ENCODE measurements at places on chromosomes 4 and X.
A peak's percentile ranks its signal among the peaks of the same experiment; 100 is the strongest.

- DNase-seq: no peak
Observed at GRCh38 chrX:136495043-136495442, 2.3 kb upstream of the HTATSF1 start.

GRCh38 chr4:25441519-25442117, 64.6 kb downstream of the ANAPC4 start:
- peak; percentile 27 for DNase-seq

DNA sequence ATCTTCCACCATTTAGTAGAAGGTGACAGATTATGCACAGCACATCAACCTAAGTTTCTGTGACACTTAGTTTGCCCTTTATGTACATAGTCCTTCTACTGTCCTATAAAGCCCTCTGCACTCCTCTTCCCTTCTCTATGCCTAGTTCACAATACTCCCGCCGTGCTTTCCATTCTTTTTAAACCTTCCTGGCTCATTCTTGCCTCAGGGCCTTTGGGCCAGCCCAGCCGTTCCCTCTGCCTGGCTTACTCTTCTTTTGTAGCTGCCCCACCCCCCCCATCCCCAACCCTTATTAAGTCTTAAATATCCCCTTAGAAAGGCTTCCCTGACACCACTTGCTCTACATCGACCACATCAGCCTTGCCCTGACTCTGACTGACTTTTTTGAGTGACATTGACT, 33.0 kb downstream of the SGMS2 start:
- no peak for DNase-seq

DNA sequence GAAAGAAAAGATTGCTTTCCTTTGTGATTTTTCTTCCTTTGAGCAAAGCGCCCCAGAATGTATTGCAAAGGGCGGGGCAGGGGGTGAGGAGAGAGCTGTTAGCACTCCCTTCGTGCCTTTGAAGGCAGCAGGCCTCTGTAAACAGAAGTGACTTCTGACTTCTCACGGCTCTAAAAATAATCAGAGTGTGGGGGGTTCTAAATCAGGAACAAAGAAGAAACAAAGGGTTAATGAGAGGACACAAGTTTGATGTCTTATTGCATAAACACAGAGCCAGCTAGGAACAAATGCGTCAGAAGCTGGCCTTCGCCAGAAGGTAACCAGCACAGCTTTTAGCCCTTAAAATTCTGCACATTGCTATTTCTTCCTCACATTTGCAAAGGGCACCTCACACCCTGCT, 626.2 kb downstream of the MID1IP1 start:
- no peak for DNase-seq

DNA sequence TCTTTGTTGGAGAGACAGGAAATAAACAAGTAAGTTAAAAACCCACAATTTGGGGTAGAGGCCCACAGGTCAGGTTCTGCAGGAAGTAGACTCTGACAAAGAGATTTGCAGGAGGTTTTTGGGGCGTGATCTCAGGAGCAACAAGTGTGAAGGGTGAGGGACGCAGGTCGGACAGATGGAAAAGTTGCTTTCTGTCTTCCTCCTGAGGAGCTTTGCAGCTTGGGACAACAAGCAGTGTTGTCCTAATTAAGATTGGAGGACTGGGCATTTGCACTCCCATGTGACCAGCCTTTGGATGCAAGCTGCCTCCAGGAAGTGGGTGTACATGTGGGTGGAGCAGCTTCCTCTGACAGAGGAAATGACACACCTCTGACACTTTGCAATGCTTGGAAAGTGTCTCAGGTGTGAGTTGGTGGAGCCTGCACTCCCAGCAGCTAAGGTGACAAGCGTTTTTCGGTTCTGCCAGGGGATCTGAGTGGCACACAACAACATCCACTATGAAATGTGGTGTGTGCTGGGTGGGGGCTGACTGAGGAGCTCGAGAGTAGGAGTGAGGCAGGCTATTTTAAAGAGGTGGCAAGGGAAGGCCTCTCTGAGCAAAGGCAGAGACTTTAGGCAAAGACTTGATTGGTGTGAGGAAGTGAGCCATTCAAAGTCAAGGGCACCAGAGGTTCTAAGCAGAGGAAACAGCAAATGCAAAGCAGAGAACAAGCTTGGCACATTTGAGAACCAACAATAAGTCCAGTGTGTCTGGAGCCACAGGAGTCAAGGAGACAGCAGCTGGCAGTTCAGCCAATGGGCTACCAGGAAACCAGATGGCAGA, 339.8 kb upstream of the GATB start:
- DNase-seq: peak; percentile 26

DNA sequence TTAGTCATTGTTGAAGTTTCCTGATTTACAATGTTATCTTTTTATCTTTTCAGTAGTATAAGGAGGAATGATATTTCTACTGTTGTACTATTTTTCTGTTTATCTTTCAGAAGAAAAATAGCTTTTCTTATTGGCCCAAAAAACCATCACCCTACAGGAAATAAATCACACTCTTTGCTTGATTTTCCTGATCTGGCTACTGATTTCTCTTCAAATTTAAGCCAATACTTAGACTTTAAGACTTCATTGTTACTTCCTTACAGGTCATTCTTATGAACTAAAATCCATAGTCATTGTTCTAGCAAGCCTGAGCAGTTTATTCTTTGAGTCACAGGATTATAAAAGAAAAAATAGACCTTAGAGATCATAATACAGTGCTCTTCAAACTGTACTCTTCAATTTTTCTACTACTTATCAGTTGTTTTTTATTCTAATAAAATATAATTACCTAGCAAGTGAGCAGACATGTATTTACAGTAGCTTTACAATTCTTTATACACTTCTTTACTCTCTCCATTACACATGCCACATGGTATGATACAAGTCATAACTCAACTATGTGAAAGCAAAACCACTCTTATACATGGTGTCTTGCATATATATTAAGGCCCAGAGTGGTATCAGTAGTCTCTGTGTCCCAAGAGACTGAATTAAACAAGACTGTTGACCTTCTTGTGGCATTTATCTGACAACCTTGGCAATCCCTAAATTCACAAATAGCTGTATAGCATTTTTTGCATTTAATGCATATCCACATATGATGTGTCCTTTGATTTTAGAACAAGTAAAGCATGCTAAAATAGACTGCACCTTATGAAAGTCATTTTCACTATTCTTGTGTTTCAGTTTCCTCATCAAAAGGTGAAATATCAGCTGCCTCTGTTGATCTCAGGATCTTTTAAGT, 47.9 kb downstream of the TET2 start:
- DNase-seq: no peak

GRCh38 chr4:77240469-77241066, 83.6 kb downstream of the CCNG2 start:
- DNase-seq: peak; percentile 21

DNA sequence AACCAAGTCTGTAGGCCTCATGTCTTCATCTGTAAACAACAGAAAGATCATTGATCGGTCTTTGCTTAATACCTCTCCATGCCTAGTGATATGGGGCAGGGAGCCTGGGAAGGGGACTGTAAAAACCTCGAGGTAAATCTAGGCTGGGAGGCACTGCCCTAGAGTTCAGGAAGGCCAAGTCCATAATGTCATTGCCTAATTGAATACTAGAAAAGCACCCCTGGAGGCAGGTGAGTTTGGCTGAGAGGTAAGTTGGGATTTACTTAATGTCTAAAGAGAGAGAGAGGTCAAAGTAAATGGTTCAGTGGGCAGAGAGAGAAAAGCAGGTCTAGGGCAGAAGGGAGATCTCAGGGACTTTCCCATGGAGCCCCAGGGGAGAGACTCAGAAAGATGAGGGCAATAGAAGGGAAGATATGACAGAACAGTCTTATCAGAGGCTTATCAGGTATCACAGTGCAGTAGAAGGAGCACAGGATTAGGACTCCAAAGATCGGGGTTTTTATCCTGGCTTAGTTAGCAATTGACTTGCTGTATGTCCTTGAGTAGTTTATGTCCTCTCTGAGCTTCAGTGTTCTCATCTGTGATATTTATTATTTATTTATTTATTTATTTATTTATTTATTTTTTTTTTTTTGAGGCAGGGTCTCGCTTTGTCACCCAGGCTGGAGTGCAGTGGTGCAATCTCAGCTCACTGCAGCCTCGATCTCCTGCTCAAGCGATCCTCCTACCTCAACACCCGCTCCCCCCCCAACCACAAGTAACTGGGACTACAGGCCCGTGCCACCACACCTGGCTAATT, 85.2 kb downstream of the SLC16A2 start:
- DNase-seq: no peak

GRCh38 chr4:115418635-115419396, 305.4 kb upstream of the NDST4 start:
- DNase-seq: no peak

DNA sequence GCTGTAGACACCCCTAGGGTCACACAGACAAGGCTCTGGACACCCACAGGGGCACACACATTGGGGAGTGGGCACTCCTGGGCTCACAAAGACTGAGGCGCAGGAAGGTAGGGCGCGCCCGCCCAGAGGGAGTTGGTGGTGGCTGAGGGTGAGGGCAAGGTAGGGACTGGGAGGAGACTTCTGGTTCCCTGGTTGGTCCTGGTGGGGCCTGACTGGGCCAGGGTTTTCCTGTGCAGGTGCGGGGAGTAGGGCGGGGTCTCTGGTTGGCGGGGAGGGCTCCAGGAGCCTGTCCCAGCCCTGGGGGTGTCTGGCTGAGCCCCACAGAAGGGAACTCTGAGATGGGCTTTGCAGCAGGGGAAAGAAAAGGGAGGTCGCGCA, 6.7 kb upstream of the WAS start:
- DNase-seq: no peak

GRCh38 chr4:119665752-119666151, 37.1 kb upstream of the PDE5A start:
- DNase-seq: no peak

DNA sequence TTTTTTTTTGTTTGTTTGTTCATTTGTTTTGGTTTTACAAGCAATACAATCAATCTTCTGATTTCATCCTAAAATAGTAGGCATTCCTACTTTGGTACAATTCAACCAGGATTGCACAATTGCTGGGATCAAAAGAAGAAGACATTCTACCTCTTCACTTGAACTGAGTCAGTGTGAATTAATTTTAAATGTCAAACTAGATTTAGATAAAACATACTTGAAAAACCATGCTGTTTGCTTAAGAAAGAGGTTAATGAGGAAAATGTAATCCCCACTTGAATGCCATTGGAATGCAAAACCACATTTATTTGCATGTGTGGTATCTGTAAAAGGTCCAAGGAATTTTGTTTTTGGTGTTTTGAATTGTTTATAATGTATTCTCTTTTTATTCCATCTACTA, 40.5 kb downstream of the HAND2 start:
- DNase-seq: no peak

GRCh38 chr4:139767168-139767567, 101.5 kb downstream of the MGST2 start:
- DNase-seq: no peak

DNA sequence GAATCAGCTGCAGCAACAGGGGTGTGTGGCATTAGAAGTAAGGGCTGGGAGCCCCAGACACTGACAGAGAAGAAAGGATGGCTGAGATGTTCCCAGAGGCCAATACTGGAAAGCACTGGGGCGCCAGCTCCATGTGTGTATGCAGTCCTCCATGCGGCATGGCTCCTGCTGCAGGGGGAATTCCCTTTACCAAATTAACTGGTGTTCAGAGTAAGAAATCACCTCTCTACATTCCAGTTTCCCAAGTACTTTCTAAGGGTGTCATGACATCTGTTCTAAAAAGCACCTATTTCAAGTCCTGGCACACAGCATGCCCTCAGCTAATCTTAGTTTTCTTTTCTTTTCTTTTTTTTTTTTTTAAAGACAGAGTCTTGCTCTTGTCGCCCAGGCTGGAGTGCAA, 98.0 kb downstream of the MAML3 start:
- DNase-seq: no peak

DNA sequence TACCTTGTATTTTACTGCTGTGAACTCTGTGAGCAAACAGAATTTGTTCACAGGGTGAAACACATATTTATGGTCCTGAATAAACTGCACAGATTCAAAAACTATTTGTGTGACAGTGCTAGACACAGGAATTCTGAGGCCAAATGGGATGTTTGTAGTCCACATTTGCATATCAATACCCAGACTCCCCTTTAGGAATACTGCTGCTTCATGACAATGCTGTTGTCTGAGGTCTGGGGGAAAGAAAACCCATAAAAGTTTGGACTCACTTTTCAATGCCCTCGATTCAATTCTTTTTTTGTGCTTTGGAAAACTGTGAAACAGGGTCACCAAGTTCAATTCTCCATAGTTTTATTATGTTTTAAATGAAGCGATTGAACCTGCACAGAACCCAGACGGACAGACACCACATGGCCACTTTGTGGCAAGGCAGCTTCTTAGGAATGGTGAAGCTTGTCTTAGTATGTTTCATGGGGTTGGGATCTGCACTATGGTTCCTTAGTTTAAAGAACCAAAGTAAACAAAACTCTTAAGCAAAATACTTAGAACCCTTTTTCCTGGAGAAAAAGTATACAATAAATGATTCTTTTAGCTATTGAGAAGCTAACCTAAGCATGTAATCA, 92.3 kb upstream of the MAD2L1 start:
- no peak for DNase-seq

DNA sequence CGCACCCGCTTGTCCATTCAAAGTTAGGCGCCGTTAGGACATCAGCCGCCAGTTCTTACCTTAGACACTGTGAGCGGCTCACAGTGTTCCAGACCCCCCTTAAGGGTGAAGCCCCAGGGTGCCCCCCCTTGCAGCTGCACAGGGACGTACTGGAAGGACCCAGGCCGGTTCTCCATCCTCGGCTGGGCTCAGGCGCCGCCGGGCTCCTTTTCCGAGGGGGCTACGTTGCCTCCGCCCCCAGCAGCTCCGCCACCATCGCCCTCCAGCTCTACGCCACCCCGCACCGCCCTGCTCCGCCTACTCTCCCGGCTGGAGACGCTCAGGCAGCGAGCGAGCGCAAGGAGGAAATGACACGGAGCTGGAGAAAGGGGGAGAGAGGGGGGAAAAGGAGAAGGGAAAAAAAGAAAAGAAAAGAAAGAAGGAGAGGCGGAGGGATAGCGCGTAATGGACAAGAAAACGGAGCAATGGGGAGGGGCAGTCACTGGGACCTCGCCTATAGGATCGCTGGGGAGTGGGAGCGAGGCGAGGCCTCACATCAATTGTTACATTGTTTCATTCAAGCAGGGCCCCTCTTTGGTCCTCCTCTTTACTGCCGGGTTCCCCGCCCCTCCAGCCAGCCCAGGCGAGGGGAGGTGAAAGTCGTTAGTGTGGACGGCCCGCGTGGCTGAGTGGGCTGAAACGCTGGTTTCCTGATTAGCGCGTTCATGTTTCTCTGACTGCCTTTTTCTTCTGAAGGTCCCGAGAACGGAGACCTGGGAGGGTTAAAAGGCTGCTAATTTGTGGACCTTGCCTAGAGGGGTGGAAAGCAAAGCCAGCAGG, at the start of gene SHROOM4:
Gene SHROOM4 (minus strand): TSS at position 352 of the 819 bp plus-strand sequence. CDS start 176 bp downstream, at position 176.
- DNase-seq: peak; percentile 76
